Activated naive CD4-positive, alpha-beta T cell treated with anti-CD3 and anti-CD28 coated beads for 36 hours (primary cell): ENCODE measurements at places on chromosomes 16 and 17. TPM values are rescaled to one million over a fixed set of nuclear protein-coding genes. Genes with fewer than 3 reads are reported as not detected.

The NPIPB8 gene
- not detected for total RNA-seq

The ZPBP2 gene
- not detected for total RNA-seq

The SPATA2L gene
- total RNA-seq, result 1.2 TPM

The MFAP4 gene
- total RNA-seq, result not detected

The CORO6 gene
- total RNA-seq, result 24.8 TPM

The ARL16 gene
- 14.1 TPM for total RNA-seq

The GRN gene
- 47.1 TPM for total RNA-seq

The CD300E gene
- not detected for total RNA-seq

The RNF43 gene
- total RNA-seq, result 0.38 TPM

The BCAR1 gene
- total RNA-seq, result 0.67 TPM

The LGALS9C gene
- total RNA-seq, result 0.45 TPM

The OVCA2 gene
- total RNA-seq, result 24.7 TPM

The SGSM2 gene
- 20.3 TPM for total RNA-seq

The NDUFAF8 gene
- 77.0 TPM for total RNA-seq

The CA5A gene
- total RNA-seq, result not detected

The MT1A gene
- not detected for total RNA-seq

The PMFBP1 gene
- 0.17 TPM for total RNA-seq

The KRTAP4-3 gene
- not detected for total RNA-seq

The FBXW10B gene
- total RNA-seq, result not detected

The CCL22 gene
- 1.0 TPM for total RNA-seq

The PITPNM3 gene
- total RNA-seq, result 0.38 TPM

The EVI2B gene
- 11.4 TPM for total RNA-seq

The G6PC1 gene
- total RNA-seq, result not detected

The PRPSAP1 gene
- total RNA-seq, result 30.1 TPM
